ENCODE measurements at places on chromosomes 3 and 15. TPM values are rescaled to one million over a fixed set of nuclear protein-coding genes. Genes with fewer than 3 reads are reported as not detected.

Gene CLRN1
- total RNA-seq, result not detected

- no peaks in the 10 kb centered on the region for H3K4me1 ChIP-seq
- H3K27me3 ChIP-seq, result peaks cover 5% of the 10 kb centered on the region
- no peak overlapping the region for H3K4me3 ChIP-seq
- H3K36me3 ChIP-seq, result no peaks in the 10 kb centered on the region
- DNase-seq, result no peak
- no peak overlapping the region for H3K27ac ChIP-seq
Measured at GRCh38 chr15:88764448-88764847, 38.8 kb upstream of the ACAN start.

- H3K36me3 ChIP-seq, result no peaks in the 10 kb centered on the region
- H3K4me1 ChIP-seq, result no peaks in the 10 kb centered on the region
- no peaks in the 10 kb centered on the region for H3K27me3 ChIP-seq
- no peak overlapping the region for H3K4me3 ChIP-seq
- no peak overlapping the region for H3K27ac ChIP-seq
- DNase-seq, result no peak
Measured at GRCh38 chr3:46293035-46293724, 50.9 kb downstream of the CCR3 start.

DNA sequence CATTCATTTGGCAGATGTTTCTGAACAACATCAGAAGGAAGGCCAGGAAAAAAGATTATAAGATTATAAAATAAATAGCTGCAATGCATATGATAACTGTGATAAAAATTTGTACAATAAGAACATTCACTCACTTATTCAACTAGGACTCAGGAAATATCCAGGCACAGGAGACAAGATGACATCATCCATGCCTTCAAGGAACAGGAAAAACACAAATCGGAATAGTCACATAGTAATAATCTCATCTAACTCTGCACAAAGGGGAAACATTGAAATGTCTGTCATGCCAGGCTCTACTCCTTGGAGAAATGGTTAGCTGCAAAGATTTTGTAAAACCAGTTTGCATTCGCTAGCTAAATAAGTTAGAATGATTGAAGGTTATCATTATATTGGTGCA, 233.5 kb upstream of the AGTR1 start:
- DNase-seq, result no peak
- no peak overlapping the region for H3K4me3 ChIP-seq
- H3K4me1 ChIP-seq, result no peaks in the 10 kb centered on the region
- H3K27me3 ChIP-seq, result no peaks in the 10 kb centered on the region

Gene LTF
- total RNA-seq, result 2.7 TPM

Measured in heart left ventricle (tissue), 16 donors.